Stimulated activated CD8-positive, alpha-beta memory T cell treated with anti-CD3 and anti-CD28 coated beads, Interleukin-4, amount 100 ng/mL, for 1 hour (primary cell): ENCODE measurements at places on chromosomes 2 and 18.

DNA sequence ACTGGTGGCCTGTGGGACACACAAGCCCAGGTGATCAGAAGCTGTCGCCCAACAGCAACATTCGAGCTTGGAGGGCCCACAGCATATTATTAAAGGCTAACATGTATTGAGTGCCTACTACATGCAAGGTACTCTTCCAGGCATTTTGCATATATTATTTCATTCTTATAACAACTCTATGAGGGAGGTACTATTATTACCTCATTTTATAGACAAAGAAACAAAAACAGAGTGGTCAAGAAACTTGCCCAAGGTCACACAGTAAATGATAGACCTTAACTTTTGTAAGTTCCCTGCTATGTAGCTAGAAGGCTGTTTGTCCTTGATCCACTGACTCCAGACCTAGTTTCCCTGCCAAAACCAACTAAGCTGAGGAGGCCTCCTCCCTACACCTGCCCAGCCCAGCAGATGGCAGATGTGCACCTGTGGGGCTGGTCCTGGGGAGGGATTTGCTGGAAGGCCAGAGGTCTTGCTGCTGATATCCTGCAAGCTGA is 35.7 kb downstream of the KANSL3 start:
- DNase-seq = no peak

- no peak for DNase-seq
These were observed 582 bp downstream of the RIOK3 start for GRCh38 chr18:23453680-23454058.

- no peak for DNase-seq
These were observed 60.1 kb downstream of the TACR1 start for GRCh38 chr2:75139171-75139570.

DNA sequence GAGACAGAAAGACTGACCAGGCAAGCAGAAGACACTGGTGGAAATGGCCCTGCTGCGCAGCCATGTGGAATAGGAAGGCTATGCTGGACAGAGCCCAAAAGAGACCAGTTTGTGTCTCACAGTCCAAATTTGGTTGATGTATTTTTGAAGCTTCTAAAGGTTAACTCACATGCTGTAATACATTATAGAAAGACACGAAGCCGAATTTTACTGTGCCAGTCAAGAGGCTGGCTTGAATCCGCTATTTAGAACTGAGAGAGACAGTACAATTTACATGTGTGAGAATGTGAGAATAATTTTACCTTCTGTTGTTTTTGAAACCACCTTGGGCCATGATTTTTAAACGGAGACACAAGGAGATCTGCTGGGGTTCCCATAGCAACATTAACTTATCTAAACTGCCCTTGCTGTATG is 113.6 kb downstream of the METTL8 start:
- DNase-seq = no peak

DNA sequence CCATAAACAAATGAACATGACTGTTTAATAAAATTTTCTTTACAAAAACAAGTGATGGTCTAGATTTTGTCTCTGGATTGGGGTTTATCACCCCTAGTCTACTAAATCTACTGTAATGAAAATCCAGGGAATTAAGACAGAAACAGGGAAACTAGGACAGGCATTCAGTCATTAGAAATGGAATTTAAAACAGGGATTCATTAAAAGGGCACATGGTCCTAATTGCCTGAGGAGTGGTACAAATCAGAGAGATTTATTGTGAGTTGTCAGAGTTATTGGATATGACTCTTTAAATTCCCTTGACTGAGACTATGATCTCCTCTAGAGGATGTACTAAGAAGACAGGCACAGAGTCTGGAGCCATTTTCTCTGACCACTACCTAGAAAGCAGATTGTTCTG is 670.9 kb upstream of the GCFC2 start:
- DNase-seq = no peak

DNA sequence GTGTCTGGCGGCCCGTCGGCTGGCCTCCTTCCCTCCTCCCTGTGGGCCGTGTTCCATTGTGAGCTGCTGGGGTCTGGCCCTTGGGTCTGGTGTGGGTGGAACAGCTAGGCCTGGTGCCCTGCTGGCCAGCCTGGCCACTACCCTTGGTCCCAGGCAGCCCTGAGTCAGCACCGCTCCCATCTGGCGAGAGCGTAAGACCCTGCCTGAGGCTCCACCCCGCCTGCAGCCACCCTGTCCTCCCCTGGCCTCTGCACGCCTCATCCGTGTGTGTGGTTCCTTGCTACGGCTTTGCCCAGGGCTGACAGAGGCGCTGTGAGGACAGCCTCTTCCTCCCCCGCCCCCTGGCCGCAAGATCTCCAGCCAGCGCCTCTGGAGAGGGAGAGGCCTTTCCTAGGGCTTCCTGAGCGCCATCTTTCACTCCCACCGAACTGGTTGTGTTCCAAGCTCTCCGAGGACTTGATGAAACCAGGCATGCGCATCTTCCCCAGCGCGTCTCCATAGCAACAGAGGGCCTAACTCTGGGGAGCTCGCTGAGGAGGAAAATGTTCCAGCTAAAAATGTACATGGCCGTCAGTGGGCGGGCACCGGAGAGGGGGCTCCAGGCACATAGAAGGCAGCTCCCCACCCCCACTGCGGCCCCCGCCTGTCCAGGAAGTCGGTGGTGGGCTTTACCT is 83.0 kb downstream of the STPG4 start:
- DNase-seq = no peak

GRCh38 chr2:230934231-230935129 is 9.4 kb upstream of the GPR55 start:
- DNase-seq = no peak

- DNase-seq = no peak
These were observed 493.2 kb downstream of the CCDC85A start for GRCh38 chr2:56676966-56677365.

- no peak for DNase-seq
These were observed 11.2 kb upstream of the STAT1 start for GRCh38 chr2:191025135-191025534.

- no peak for DNase-seq
These were observed 8.6 kb downstream of the DNAJB2 start for GRCh38 chr2:219287580-219288265.

DNA sequence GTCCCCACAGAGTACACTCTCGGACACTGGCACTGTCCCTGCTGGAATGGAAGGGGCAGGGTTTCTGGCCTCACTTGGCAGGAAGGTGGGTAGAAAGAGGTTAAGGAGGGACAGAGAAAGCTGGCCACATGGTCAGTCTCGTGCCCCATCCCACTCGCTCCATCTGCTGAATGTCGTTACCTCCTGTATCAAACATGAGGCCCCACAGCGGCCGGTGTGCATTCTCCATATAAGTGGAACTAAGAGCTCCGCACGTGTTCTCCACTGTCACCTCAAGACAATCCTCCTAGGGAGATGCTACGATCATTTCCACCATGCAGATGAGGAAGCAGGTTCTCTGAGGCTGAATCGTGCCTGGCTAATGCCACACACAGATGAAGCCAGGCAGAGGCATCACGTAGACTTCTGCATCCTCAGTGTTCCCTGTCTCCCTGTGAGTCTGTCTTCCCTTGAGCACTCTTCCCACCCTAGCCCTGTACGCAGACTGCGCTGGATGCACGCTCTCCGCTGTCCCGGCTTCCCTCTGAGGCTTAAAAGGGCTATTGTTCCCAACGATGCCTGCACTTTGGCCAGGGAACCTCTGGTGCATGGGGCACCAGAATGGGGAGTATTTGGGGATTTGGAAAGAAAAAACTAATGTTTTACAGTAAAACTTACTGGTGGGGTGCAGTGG is 35.1 kb downstream of the MAL start:
- DNase-seq = no peak

DNA sequence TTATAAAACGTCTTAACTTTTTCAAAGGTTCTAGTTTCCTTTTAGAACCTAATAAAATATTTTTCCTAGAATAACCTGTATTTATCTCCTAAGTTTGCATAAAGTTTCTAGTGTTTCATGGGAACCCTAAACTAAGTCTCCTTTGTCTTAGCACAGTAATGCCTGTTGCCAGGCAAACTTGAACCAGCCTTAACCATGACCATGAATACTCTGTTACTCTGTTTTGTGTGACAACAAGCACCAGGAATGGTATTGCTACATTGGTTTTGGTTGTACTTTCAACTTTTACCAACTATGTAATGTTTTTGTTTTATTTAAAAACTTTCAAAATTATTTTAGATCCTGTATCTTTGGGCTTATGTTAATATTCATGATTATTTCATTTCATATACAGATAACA is 137.6 kb downstream of the CERS6 start:
- DNase-seq = no peak

DNA sequence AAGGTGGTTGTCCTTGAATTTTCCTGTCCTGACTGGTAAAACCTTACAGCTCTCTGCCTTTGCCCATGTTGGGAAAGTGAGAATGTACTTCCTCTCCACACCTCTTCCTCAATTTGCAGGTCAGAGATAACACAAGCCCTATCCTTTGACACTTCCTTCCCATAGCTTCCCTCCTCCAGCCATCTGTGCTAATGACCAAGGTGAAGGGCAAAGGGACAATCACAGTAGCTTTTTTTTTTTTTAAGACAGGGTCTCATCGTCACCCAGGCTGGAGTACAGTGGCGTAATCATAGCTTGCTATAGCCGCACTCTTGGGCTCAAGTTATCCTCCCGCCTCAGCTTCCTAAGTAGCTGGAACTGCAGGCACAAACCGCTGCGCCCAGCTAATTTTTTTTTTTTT is 24.3 kb upstream of the STPG4 start:
- no peak for DNase-seq

DNA sequence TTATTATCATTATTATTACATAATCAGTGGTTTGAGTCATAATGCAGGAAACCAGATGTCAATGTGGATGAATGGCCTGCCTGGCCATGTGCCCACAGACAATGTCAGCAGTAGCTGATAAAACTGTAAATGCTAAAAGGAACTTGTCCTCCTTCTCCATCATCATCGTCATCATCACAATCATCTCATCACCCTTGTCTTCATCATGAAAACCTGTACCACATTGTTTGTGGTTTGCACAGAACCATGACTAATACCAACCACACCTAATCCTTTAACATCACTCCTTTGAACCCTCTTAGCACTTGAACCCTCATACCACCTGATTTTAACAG is 96.0 kb downstream of the HNMT start:
- DNase-seq = no peak

DNA sequence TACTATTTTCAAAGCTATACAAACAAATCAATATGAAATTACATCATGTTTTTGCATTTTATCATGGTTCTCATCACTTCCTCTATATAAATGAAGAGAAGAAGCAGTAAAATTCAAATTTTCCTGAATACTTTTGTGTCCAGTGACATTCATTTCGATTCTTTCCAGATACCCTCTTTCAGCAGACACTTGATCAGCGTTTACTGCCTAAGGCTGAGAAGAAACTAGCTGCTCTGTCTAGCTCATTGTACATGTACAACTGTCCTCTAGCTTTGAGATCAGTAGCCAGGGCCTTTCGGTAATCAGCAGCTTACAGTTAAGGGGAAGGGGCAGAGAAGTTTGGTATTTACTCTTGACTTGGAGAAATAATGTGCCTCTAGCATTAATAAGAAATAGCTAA is 4.8 kb downstream of the VRK2 start:
- no peak for DNase-seq

- DNase-seq = peak; percentile 52
These were observed 16.5 kb downstream of the B3GNT7 start for GRCh38 chr2:231411831-231412617.

DNA sequence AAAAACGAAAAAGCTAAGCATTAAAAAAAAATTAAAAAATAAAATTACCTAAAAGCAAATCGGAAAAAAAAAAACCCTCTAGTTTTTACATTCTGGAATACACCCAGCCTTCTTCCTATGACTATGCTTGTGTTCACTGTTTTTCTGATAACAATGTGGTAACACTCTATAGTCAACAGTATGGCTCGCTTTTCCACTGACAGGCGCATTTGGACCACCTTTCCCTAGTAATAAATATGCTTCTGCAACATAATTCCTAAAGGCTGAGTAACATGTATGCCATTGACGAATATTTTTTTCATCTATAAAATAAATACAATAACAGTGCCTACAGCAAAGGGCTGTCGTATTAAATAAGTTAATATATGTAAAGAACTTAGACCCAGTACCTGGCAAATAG is 27.9 kb downstream of the NOL10 start:
- no peak for DNase-seq

- DNase-seq = no peak
These were observed 3.4 kb downstream of the LPIN1 start for GRCh38 chr2:11749646-11750349.

DNA sequence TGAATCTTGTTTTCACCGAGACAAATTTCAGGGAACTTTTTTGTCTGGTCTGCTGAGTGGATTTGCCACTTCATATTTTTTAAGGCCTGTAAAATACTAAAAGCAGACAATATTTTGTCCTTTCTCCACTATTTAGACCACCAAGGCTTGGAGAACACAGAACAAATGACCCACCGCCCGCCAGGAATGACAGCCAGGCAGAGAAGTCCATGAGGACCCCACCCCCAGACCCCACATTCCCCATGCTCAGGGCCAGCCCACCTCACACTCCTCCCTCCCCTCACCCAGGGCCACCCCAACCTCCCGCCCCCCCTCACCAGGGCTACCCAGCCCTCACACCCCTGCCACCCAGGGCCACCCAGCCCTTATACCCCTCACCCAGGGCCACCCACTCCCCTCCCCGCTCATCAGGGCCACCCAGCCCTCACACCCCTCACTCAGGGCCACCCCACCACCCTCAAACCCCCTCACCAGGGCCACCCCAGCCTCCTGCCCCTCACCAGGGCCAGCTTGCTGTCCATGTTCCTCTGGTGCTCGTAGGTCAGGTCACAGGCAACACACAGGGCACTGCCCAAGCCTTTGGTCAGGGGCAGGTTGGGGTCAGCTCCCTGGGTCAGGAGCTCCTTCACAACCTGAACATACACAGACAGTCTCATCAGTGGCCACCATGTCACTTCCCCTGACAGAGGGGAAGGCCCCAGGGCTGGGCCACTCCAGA is 50.6 kb downstream of the ANKMY1 start:
- DNase-seq = no peak

GRCh38 chr18:12278741-12279682 is 24.9 kb downstream of the CIDEA start:
- no peak for DNase-seq
